ENCODE measurements at places on chromosomes 5 and 9.

- DNase-seq, result no peak
Observed at GRCh38 chr9:3237121-3237520, 288.7 kb downstream of the RFX3 start.

DNA sequence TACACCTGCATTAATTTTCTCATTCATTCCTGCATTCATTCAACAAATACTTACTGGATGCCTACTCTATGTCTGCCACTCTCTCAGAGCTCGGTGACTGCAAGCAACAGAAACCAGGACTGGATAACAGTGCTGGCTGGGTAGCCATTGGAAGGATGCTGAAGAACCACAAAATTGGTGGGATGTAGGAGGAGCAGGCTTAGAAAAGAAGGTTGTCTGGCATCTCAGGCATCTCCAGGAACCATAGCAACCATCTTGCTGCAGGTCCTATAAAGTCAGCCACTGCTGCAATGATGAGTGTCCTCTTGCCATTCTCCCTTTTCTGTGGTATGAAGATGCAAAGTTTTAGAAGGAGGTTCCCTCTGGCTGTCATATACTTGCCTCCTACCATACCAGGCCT is 168.6 kb downstream of the FGF18 start:
- no peak for DNase-seq

DNA sequence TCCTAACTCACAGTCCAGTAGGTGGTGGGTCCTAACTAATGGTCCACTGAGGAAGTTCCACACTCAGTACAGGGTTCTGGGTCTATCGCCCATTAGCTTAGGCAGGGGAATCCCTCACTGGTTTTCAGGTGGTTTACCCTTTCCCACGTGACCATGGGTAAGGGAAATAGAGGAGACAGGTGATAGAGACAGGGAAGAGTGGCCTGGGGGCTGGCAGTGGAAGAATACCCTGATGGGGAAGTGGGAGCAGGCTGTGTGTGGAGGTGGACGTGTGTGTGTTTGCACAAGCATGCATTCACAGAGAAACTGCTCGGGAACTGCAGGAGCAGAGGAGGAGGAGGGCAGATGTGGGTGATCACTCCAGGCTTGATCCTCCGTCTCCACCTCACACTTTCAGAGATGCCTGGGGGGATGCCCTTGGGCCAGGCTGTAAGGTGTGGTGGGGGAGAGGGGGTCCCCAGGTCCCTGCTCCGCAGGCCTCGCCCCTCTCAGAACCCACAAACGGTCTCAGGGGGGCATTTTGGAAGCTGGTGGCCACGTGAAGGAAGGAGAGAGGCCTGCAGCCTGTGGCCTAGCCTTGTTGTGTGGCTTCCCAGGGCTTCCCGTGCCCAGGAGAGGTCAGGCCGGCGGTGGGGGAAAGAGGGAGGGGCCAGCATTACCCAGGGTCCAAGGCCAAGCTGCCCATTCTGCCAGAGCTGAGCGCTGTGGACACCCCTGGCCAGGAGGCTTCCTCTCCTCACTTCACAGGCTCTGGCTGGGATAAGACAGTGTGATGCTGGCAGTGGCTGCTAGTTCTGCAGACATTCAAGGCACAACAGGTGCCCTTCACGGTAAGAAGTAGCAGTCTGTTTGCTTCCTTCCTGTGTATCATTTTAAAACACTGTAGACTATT is 80.0 kb downstream of the OTULIN start:
- no peak for DNase-seq

DNA sequence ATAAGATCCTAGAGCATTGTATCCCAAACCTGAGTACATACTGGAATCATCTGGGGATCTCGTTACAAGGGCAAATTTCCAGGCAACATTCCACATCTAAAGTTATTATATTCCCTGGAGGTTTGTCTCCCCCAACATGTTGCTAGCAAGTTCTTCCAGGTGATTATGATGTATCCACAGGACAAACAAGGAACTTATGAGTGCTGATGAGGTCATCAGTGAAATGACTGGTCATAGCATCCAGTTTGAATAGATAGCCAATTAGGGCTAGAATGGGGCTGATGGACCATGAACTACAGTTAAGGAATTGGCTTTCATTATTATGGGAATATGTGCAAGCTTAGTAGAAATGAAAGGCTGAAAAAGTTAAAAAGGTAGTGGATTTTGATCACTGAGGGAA is 115.2 kb downstream of the CWC27 start:
- no peak for DNase-seq

- no peak for DNase-seq
Observed at GRCh38 chr9:33232815-33233214, 7.2 kb upstream of the SPINK4 start.

- no peak for DNase-seq
Observed at GRCh38 chr5:175800656-175801081, 70.7 kb upstream of the CPLX2 start.

GRCh38 chr9:89524963-89525362 is 27.1 kb upstream of the SEMA4D start:
- DNase-seq, result no peak

- no peak for DNase-seq
Observed at GRCh38 chr9:80351612-80352011, 779.8 kb downstream of the TLE4 start.

GRCh38 chr9:2781336-2781735 is 62.6 kb downstream of the PUM3 start:
- DNase-seq, result no peak

DNA sequence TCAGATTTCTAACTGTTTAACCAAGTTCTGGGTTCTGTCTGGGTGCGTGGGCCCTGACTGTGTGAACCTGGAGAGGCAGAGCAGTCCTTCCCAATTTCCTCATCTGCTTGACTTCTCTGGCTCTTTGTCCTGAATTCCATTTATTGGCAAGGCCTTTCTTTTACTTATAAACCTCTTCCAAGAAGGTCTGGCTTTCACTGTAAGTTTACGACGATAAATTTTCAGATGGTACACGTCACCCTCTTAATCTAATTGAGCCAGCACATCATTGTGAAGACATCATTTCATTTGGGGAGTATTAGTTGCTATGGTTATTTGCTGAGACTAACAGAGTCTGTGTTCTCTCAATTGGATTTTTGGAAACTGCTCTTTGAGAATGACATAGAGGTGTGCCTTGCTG is 92.4 kb downstream of the ARHGAP26 start:
- DNase-seq, result no peak

- DNase-seq, result no peak
Observed at GRCh38 chr9:14106699-14107098, 207.2 kb downstream of the NFIB start.

GRCh38 chr9:126986506-126986951 is 71.9 kb downstream of the RALGPS1 start:
- DNase-seq, result no peak

DNA sequence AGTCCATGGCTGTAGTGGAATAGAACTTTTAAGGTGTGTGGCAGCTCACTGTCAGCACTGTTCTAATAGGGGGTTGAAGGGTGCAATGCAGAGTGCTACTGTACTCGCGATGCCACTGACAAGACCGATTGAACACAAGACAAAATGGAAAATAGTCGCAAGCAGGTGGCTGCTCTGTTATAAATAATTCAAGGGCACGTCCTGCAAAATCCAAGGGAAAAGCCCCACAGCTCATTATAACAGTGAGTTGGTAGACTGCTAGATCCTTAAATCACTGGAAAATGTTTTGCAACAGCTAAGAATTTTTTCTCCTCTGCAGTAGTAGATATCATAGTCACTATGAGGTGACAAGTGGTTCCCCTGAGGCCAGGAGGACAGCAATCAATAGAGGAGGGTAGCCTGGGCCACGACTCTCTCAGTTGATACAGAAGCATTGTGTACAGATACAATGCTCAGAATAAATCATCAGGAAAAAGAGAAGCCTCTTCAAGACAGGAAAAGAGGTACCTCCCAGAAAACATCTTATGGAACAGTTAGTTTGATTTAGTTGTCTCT is 926.3 kb downstream of the TLE4 start:
- no peak for DNase-seq

GRCh38 chr9:38012767-38013450 is 56.1 kb downstream of the SHB start:
- DNase-seq, result no peak

DNA sequence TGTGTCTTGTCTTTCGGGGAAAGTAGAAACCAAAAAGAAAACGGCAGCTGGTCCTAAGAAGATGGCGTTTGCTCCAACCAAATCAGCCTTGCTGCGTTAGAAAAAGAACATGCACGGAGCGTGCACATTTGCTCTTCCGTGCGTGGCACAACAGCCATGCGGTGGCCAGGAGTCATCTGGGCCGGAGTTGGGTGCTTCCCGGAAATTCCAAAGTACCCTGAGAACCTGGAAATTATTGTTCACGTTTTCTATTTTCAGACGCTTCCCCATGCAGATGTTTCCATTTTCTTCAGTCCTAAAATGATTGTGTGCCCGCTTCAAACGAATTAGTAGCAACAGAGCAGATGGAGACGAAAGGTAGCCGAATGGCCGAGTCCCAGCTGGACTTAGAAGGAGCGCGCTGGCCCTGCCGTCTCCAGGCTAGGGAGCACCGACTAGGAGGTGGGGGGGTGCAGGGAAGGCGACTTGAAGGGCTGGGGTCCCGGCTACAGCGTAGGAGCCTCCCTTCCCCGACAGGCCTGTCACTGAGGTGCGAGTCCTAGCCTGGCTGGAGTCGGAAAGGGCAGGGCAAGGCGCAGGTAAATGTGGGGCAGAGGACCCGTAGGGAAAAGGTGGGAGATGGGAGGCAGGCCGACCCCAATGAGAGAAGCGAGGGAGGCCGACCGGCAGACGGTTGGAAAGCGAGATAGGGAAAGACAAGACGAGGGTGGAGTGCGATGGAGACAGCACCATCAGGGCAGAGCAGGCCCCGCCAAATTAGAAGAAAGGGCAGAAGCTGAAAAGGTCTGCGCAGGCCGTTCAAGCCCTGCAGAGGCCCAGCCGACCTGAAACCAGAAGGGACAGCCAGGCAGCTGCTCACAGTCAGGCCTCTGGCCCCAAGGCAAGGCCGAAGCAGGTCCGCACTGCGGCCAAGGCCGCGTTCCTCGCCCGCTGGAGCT is 1.4 kb downstream of the BARX1 start:
- no peak for DNase-seq

DNA sequence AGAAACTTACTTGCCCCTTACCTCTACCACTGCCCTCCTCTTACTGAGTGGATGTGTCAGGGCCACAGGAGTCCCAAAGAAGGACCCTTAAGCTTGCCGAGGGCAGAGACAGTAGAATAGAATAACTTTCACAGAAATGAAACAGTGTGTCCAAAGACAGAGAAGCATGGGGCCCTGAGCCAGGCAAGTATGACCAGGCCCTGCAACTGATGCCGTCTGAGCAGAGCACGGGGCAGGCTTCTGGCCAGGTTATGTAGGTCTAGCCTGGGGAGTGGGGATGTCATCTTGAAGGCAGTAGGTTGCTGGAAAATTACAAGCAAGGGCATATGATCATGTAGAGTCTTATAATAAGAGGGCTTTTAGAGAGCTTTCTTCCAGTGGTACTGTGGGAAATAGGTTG is 415.4 kb downstream of the KDM4C start:
- DNase-seq, result no peak

DNA sequence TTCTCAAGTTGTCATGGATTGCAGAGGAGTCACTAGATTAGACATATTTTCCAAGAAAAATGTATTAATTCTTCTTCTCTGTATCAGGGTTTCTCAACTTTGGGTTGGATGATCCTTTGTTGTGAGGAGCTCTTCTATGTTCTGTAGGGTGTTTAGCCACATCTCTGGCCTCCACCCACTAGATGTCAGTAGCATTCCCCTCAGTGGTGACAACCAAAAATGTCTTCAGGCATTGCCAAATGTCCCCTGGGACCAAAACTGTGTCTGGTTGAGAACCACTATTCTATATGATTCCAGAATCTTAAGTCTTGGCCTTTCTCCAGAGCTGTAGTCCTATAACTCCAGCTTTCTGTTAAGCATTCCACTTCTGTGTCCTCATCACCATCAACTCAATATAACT is 220.9 kb downstream of the KIAA0825 start:
- no peak for DNase-seq

GRCh38 chr5:133124891-133125290 is 73.1 kb downstream of the HSPA4 start:
- DNase-seq, result no peak

DNA sequence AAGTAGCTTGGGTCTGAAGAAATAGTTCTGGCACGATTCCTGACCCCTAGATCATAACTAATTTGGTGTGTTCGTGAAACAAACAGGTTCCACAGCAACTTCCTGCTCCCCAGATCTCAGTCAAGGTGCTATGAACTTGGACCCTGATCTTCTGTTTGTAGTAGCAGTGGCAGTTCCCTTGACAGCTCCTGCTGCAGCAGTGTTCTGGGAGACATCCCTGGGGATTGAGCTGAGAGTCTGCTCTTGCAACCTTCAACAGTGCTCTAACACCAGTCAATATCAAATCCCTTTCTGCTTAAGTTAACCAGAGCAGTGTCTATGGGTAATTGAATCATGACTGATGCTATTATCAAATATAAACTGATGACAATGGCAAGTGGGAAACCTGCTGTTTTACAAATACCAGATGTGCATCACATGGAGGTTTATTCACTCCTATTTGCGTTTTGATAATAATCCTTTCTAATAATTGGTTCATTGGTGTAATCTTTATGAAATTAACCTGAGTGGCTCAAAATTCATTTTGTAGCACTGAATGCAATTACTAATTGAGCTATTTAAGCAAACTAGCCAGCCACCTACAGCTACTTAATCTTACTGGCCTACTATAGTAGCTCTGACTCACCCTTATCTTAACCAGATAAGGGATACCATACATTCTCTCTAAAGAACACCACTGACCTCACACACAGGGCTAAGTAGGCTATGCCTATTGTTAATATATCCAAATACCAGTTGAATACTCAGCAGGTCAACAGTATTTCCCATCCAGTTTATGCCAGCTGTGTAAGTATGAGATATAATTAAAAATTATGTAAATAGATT is 21.9 kb downstream of the KDM4C start:
- no peak for DNase-seq

- peak; percentile 21 for DNase-seq
Observed at GRCh38 chr9:126663661-126664072, 49.9 kb downstream of the LMX1B start.

GRCh38 chr5:67983251-67984110 is 232.1 kb upstream of the PIK3R1 start:
- DNase-seq, result no peak

GRCh38 chr9:88533951-88534455 is 975 bp upstream of the NXNL2 start:
- no peak for DNase-seq

DNA sequence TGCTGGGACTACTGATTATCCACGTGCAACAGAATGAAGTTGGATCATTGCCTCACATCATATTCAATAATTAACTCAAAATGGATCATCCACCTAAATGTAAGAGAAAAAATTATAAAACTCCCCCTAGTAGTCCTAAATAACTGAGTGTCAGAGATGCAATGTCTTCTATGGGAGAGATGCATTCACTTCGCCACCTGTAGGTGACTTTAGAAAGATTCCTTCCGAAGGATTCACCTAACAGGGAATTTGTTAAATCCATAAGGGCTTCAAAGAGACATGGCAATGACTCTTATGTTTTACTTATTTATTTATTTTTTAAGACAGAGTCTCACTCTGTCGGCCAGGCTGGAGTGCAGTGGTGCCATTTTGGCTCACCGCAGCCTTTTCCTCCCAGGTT is 526.0 kb downstream of the MTRR start:
- no peak for DNase-seq

- DNase-seq, result no peak
Observed at GRCh38 chr9:114157516-114158176, 2.3 kb downstream of the COL27A1 start.

GRCh38 chr5:15904899-15905830 is 274.4 kb downstream of the MARCHF11 start:
- no peak for DNase-seq

All from nucleus accumbens (tissue), 56 donors.